Peyer's patch (tissue), 4 donors: ENCODE measurements at places on chromosomes 5 and 9. TPM values are rescaled to one million over a fixed set of nuclear protein-coding genes. Genes with fewer than 3 reads are reported as not detected.

DNA sequence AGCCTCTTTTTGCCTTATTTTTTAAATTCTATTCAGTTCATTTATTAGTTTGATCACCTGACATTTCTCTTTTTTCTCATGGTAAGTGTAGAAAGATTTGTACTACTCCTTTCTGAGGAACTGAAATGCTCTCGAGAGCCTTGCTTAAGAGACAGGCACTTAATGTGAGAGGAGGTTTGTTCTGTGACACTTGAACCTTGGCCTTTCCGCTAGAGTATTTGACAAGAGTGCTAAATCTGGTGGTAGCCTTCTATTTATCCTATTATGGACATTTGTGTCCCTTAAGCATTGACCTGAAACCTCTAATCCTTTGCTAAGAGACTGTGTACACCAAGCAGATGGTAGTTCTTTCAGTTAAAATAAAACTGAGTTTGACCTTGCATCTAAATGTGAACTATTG lies 805.0 kb upstream of the PTPRD start:
- no peak overlapping the region for H3K4me3 ChIP-seq
- no peak for DNase-seq
- H3K36me3 ChIP-seq: no peaks in the 10 kb centered on the region
- H3K27ac ChIP-seq: no peak overlapping the region

Gene GCNT4
- total RNA-seq: 3.3 TPM

Gene PROP1
- not detected for total RNA-seq

Gene ANKRD33B
- total RNA-seq: 6.6 TPM

DNA sequence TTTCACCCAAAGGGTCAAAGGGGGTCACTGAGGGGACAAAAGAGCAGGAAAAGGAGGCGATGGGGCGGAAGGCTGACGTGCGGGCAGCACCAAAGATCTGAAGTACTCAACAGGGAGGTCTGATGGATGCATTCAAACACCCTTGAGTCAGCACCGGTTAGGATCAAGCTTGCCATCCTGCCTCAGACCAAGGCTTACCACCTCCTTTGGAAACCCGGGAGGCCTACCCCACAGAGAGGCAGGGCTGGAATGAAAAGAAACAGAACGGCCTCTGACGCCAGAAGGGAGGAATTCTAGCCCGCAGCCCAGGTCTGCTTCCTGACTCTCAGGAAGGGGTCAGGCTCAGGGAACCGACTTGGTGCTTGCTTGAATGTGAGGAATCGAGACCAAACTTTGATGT lies 125.6 kb downstream of the PAPPA start:
- no peak overlapping the region for H3K4me3 ChIP-seq
- DNase-seq: no peak
- H3K36me3 ChIP-seq: no peaks in the 10 kb centered on the region
- H3K27ac ChIP-seq: no peak overlapping the region
- H3K27me3 ChIP-seq: no peaks in the 10 kb centered on the region

- no peaks in the 10 kb centered on the region for H3K4me1 ChIP-seq
- no peak overlapping the region for H3K27ac ChIP-seq
- no peaks in the 10 kb centered on the region for H3K27me3 ChIP-seq
- no peaks in the 10 kb centered on the region for H3K36me3 ChIP-seq
- H3K4me3 ChIP-seq: no peak overlapping the region
- DNase-seq: no peak
Observed at GRCh38 chr9:84781458-84781857, 111.9 kb downstream of the NTRK2 start.

GRCh38 chr5:5291357-5291756 lies 131.1 kb upstream of the ICE1 start:
- H3K36me3 ChIP-seq: no peaks in the 10 kb centered on the region
- H3K4me3 ChIP-seq: no peak overlapping the region
- H3K27ac ChIP-seq: no peak overlapping the region
- H3K27me3 ChIP-seq: no peaks in the 10 kb centered on the region
- DNase-seq: no peak
- no peaks in the 10 kb centered on the region for H3K4me1 ChIP-seq

DNA sequence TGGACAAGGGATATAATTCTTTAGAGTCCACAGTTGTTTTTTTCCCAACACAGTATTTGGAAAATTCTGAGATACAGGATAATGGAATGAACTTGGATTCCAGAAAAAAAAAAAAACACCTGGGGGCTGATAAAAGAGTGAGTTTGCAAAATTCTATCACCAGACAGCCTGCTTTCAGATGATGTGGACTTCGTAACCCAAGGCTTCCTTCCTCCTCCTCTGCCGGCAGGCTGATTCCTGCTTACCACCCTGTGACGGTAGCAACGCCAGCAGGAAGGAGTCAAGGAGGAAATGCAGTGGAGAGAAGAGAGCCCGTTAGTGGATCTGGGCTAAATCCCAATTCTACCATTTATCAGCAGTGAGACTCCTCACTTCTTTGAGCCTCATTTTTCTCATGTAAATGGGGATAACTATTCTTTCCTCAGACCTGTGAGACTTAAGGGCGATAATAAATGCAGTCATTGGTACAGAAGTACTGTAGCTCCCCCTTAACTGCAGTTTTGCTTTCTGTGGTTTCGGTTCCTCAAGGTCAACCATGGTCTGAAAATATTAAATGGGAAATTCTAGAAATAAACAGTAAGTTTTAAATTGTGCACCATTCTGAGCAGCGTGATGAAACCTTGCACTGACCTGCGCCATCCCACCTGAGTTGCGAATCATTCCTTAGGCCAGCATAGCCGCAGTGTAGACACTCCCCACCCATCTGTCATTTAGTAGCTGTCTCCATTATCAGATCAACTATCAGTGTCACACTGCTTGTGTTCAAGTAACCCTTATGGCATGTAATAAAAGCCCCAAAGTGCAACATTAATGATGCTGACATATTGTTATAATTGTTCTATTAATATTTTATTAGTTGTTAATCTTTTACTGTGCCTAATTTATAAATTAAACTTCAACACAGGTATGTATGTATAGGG lies 71.4 kb downstream of the DCP2 start:
- H3K27me3 ChIP-seq: no peaks in the 10 kb centered on the region
- no peak overlapping the region for H3K4me3 ChIP-seq
- H3K27ac ChIP-seq: peak overlapping the region; percentile 13
- H3K36me3 ChIP-seq: no peaks in the 10 kb centered on the region

- H3K4me1 ChIP-seq: no peaks in the 10 kb centered on the region
- DNase-seq: no peak
- no peaks in the 10 kb centered on the region for H3K27me3 ChIP-seq
- H3K4me3 ChIP-seq: no peak overlapping the region
Observed at GRCh38 chr5:154025951-154026350, 12.8 kb downstream of the FAM114A2 start.

Gene FAM174A
- total RNA-seq: 2.5 TPM
